Activated naive CD4-positive, alpha-beta T cell treated with Interleukin-2 at 50 U/mL for 16 hours (primary cell): ENCODE measurements at places on chromosomes 4 and X.

GRCh38 chr4:53361451-53361850, 4.4 kb downstream of the SCFD2 start:
- no peak for DNase-seq

- DNase-seq = no peak
These were observed 14.9 kb upstream of the PDZD4 start for GRCh38 chrX:153845195-153845594.

GRCh38 chr4:74189331-74190043, 31.6 kb downstream of the MTHFD2L start:
- no peak for DNase-seq

DNA sequence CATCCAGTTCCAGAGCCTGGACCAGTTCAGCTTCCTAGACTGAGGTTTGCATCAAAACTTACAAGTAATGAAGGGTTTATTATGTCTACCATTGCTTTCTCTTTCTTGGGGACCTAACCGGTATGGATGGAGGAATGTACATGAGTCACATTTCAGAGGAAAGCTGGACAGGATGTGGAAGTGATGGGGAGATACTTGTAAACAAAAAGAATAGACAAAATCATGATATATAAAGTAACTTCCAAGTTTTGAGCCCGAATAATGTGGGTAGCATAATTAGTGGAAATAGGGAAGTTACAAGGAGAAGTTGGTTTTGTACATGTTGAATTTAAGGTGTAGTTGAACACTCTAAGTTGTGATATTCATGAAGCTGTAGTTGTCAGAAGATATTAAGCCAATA, 15.0 kb downstream of the FNIP2 start:
- DNase-seq = no peak

GRCh38 chr4:118790544-118790943, 45.4 kb downstream of the SEC24D start:
- DNase-seq = no peak

DNA sequence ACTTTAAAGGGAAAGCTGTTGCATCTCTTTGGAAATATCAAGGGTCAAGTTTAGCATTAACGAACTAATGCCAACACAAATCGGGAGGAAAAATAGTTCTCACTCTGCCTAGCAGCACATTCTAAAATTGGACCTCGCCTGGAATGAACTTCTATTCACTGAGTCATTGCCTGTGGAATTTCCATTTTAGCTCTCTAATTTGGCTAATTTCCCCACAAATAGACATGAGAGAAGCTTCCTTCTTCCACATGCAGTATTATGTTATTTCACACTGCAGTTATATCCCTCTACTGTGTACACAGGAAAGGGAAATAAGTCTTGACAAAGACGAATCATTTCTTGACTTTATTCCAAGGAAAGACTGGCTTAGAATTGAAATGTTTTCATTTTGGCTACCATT, 9.3 kb downstream of the ZXDA start:
- DNase-seq = no peak

GRCh38 chr4:99573735-99574368, 772 bp upstream of the MTTP start:
- DNase-seq = no peak

GRCh38 chr4:83110970-83111750, 3.4 kb downstream of the PLAC8 start:
- DNase-seq = no peak

- DNase-seq = no peak
These were observed 18.6 kb upstream of the RNF128 start for GRCh38 chrX:106707771-106708454.

DNA sequence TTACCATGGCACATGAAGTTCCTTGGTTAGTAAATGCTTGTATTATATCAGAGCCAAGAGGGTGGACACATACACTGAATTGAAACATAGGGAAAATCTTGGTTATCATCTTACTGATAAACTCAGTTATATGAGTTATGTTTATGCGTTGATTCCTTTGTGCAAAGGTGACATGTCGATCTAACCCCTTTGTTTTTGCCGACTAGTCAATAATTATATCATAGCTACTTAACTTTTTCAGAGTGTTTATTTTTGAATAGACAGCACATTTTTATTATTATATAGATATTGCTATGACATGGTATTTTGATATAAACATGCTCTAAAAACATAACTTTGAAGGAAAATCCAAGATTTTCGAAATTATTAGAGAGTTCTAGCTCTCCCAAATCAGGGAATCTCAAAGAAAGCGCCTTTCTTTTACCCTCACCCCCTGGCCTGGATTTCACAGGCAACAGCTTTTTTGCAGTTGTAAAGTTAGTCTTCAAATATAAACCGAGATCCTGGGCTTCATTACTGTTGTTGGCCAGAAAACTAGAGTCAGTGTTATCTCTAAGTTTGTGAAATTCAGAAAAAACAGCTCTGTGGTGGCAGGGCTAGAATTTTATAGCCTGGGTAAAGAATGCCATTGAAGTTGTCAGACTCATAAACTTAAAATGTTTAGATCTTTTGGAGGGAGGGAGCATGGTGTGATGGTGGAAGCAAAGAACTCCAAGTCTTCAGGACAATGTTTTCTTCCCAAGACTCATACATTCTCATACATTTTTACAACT, 45.8 kb upstream of the PITX2 start:
- no peak for DNase-seq

GRCh38 chr4:37967736-37968135, 7.5 kb downstream of the PTTG2 start:
- no peak for DNase-seq

DNA sequence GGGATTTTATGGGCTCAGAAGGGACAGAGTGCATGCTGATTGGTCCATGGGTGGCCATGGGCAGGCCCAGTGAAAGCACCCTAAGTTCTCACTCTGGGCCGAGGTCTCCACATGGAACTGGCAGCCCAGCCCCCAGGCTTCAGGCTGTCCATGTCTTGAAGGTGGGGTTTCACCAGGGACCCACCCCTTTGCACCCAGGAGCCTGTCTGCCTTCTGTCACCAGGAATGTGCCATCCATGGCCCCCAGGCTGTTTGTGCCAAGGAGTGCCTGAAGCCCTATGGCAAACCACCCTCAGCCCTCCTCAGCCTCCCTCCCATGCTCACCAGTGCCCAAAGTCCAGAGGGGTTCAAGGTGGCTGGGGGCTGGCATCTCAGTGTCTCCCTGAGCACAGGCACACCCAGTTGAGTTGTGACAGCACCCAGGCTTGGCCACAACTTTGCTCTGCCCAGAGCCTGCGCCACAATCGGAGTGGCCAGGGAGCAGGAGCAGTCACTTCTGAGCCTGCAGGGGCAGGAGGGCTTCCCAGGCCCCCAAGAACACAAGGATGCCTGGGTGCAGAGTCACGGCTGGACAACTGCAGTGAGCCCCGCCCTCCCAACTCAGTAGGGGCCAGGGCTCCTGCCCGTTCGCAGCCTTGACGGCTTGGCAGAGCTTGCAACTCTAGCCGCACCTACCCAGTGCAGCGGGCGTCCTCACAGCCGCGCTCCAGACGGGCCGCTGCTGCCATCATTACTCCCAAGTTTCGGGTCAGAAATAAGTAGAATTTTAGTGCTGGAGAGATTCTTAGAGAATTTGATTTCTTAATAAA, 185.3 kb upstream of the NUDT6 start:
- DNase-seq = no peak

DNA sequence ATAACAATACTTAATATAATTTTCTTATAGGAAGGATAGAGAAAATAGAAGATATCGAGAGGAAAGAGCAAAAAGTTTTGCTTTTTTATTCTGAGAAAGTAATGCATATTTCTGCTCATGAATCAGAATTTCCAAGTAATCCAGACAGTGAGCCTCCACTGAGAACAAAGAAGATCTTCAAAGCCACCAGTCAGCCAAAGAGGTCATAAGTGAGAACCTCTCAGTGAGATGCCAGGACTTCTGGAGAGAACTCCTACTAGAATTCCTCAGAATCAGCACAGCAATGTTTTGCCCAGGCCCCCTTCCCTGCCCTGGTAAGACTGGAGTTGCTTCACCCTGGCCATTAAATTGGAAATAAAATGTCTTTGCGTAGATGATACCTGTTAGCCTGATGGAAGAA, 254.4 kb upstream of the FAT4 start:
- no peak for DNase-seq

- DNase-seq = no peak
These were observed 858.9 kb upstream of the PCDH7 start for GRCh38 chr4:29861307-29861706.

DNA sequence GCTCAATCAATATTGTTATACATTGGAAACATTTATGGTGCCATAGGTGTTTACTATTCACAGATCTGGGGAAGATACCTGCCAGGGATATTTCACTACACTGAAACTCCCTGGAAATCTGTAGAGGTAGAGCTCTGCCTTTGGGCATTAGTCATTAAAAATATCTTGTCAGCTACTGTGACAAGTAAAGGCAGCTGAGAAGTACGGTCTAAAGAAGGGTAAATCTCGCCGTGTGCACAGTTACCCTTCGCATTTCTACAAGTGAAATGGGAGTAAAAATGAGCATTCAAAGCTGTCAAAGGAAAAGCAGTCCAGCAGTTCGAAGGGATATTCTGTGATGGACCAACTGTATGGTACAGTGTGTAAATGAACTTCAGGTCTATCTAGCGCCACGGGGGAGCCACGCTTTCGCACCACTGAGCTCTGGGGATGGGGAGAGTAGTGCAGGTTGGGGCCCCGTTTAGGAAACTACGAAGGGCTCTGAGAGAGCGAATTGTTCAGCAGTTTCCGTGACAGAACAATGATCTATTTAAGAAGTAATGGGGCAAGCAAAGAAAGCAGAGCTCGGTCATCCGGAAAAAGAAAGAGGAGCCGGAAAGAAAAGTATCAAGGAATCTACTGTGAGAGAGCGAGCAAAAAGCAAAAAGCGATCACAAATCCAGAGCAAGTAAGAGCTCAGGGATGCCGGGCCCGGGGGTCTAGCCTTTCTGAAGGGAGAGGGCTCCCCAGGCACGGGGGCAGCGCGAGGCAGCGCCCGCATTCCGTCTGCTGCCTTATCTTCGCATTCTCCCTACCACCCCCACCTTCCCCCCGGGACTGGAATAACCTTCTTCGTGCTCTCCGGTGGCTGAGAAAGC, 646 bp downstream of the TIGD4 start:
- peak; percentile 30 for DNase-seq

DNA sequence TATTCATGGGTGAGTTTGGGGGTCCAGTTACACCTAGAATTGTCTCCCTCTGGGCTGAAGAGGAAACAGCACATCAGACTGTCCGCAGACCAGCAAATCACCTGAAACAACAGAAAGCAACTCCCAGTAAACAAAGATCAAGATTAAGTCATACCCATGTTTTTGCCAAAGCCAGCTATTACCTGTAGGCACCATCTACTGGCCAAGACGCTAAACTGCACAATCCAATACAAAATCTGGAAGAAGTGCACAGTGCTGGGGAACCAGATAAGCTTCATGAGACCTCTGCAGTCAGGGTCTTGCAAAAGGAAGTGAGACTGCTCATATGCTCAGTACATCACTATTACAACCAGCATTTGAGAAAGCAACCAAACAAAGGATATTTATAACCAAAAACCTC, 157.5 kb upstream of the ITM2A start:
- DNase-seq = no peak

DNA sequence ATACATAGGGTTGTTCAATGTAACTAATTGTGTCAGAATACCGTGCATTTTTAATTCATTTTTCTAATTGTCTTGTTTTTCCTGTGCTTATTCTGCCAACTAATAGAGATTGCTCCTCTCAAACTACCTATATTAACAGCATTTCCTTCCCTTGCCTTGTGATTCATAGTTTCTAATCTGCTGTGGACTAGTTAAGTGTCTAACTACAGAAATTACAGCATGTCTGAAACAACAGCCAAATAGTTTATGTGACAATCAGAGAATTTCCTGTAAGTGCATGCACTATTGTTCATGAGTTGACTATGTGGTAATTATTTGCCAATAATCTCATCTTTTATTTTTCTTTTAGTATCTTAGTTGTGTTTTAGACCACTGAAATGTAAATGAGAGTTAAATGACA, 4.1 kb upstream of the SEC24B start:
- no peak for DNase-seq

GRCh38 chr4:185797018-185797417, 15.0 kb downstream of the SORBS2 start:
- DNase-seq = no peak

DNA sequence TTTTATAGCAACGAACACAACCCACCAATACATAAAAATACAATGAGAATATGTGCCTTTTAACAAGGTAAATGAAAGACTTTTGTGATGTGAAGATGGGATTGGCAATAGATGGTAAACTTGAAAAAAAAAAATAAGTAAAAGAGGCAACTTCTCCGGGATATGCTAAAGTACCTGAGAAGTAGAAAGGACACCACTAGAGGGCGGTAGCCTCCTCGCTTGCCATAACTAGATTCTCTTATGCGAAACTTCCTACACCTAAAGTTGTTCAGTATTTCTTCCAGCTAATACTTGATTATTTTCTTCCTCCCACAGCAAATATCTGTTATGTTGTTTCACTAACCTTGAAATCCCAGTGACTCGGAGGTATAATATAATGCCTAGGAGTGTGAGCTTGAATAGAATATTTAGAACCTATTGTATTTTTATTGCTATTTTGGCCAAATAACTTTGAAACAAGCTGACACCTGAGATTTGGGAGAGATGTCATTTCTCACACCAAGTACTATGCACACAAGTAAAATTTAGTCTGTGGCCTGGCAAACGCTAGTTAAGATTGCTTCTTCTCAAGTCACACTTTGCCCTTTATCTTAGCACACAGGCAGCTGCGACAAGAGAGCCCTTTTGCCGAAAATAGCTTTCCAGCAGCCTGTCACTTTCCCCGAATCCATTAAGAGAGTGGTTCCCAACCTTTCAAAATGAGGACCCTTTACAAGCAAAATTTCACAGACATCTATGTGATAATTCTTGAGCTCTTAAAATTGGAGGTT, 44.9 kb upstream of the PDLIM5 start:
- peak; percentile 51 for DNase-seq

DNA sequence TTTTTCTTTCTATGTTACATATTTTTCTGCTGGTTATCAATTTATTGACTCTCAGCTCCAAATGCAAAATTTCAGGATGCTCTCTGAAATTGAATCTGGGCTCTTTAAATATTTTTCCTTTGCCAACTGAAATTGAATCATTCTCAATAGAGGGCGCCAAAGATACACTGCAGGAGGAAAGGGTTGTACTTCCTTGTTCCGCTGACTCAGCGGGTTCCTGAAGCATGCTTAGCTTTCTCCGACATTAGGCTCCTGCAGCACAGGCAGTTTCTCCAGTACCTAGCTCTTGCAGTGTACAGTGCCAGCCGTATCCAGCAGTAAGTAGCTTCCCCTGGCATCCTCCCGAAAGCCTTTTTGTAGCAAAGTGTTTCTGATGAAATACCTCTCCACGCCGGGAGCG, 28.8 kb upstream of the CFAP47 start:
- DNase-seq = no peak
